ENCODE measurements at places on chromosomes 7 and 10. TPM values are rescaled to one million over a fixed set of nuclear protein-coding genes. Genes with fewer than 3 reads are reported as not detected.
A peak's percentile ranks its signal among the peaks of the same experiment; 100 is the strongest.

DNA sequence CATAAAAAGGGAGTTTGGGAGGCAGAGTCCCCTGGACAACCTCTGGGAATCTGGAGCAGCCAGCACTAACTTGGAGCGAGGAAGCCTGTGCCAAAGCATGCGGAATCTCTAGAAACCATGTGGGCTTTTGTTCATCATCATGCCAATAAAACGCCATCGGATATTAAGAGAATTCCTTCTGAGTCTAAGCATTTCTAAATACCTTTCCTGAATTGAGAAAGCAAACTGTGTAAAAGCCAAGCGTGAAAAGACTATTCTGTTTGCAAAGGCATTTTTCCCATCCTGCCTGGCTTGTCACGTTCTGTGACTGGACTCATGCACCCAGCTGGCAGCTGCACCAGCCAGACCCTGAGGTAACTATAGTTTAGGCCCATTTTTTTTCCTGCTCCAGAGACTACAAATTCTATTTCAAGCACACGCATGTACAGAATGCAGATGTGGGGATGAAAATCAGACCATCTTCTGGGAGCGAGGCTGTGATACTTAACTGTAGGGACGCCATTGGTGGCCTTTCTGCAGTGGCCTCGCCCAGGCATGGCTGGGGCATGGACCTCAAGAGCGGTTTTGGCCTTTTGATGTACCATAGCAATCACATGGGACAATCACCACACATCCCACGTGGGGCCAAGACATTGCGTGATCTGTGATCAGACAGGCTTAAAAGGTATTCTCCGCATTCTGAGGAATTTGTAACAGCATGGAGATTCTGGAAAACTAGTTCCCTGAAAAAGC, 218.9 kb downstream of the KIAA1217 start:
- DNase-seq, result no peak

The ZNF92 gene
- polyA plus RNA-seq, result 11.8 TPM

GRCh38 chr10:103487410-103487708, 6.1 kb upstream of the NEURL1 start:
- DNase-seq, result no peak

The PRR15 gene
- not detected for polyA plus RNA-seq

DNA sequence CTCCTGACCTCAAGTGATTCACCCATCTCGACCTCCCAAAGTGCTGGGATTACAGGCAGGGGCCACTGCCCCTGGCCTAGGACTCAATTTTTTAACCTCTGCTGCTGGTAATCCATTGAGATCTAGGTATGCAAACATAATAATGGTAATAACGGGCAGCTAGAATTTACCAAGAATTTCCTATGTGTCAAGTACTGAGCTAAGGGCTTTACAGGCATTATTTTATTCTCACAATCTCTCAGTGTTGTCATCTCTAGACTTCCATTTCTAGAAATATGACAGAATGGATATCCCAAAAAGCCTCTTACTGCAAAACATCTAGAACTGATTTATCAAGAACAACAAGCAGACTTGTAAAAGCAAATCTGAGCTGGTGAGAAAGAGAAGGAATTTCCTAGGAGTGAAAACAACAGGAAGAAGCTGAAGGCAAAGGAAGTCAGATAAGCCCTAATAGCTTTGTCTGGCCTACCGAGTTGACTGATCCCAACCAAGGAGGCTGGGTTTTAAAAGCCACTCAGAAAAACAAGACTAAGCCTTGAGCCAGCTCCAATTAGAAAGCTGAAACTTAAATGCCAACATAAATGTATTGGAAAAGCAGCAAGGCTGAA, 70.6 kb downstream of the CCDC71L start:
- no peak for DNase-seq

GRCh38 chr7:102152672-102153598, 133.7 kb upstream of the SH2B2 start:
- peak; percentile 61 for DNase-seq

The ZNF277 gene
- 23.4 TPM for polyA plus RNA-seq

GRCh38 chr10:6774406-6774805, 194.3 kb upstream of the PRKCQ start:
- no peak for DNase-seq

The ICA1 gene
- 8.5 TPM for polyA plus RNA-seq

The GIMAP5 gene
- polyA plus RNA-seq, result 10.6 TPM

GRCh38 chr10:33233635-33234034, 100.8 kb downstream of the NRP1 start:
- no peak for DNase-seq

GRCh38 chr7:18896343-18896975, 221.0 kb downstream of the TWIST1 start:
- DNase-seq, result no peak

All from muscle of back (tissue), 13 donors.